ENCODE measurements at places on chromosomes 1 and 21.

DNA sequence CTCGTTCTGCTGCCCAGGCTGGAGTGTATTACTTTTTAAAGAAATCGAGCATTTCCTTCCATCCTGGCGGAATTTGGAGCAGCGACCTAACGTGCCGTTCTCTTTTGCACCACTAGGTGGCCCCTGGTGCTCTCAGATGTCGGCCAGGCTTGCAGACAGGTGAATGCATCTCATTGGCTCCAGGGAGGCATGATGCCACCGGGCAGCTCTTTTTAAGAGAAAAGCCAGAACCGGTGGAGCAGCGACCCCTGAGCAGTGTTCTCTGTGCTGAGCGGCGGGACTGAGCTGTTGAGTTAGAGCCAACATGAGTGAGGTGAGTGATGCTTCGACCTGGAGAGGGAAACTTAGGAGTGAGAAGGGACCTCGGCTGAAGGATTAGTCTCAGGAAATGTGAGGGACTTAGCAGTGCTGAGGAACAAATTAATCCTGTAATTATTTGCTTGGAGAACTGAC is at the start of gene PCP4:
Gene PCP4 (plus strand): TSS at position 241 of the 453 bp plus-strand sequence. CDS start 64 bp downstream, at position 305.
- no peak for DNase-seq

- no peak for DNase-seq
Observed at GRCh38 chr1:18279351-18280074, 171.9 kb downstream of the IGSF21 start.

DNA sequence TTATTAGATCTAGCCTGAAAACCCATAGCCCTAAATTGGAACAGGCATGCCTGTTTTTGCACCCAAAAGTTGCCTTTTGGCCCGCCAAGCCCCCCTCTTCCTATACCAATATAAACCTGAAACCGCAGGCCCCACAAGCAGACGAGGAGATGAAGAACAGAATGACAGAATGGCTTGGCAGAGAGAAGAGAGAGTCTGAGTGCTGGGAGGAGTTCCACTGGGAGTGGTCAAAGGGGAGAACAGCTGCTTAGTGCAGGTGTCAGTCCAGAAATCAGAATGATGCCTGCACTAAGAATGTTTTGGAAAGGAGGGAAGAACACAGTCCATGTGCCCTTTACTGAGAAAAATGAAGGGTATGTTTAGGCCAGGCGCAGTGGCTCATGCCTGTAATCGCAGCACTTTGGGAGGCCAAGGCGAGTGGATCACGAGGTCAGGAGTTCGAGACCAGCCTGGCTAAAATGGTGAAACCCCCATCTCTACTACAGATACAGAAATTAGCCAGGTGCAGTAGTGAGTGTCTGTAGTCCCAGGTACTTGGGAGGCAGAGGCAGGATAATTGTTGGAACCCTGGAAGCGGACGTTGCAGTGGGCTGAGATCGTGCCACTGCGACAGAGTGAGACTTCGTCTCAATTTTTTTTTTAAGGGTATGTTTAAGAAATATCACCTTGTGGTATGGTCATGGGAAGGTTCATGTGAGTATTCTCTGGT is 9.4 kb downstream of the DYRK1A start:
- no peak for DNase-seq

DNA sequence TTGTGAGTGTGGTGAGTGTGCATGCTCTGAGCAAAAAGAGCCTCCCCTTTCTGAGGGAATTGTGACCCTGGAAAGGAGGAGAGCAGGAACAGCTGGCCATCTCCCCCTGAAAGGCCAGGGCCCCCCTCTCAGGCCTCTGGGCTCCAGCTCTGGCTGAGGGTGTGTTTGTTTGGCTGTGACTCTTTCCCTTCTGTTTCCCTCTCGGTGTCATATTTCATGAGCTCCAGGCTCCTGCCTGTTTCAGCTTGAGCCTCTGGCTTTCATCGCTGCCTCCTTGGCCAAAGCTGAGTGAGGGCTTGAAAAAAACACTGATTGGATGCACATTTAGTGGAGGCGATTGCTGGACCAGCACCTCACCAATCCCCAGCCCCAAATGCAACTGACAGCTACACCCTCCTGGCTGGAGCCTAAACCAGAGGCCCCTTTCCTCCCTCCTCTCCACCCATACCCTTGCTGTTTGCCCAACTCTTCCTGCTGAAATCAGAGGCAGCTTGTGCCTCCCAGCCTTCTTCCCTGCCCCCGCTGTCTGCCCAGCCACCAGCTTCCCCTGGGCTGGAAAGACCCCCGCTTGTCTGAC is 64.1 kb downstream of the DDR2 start:
- no peak for DNase-seq

DNA sequence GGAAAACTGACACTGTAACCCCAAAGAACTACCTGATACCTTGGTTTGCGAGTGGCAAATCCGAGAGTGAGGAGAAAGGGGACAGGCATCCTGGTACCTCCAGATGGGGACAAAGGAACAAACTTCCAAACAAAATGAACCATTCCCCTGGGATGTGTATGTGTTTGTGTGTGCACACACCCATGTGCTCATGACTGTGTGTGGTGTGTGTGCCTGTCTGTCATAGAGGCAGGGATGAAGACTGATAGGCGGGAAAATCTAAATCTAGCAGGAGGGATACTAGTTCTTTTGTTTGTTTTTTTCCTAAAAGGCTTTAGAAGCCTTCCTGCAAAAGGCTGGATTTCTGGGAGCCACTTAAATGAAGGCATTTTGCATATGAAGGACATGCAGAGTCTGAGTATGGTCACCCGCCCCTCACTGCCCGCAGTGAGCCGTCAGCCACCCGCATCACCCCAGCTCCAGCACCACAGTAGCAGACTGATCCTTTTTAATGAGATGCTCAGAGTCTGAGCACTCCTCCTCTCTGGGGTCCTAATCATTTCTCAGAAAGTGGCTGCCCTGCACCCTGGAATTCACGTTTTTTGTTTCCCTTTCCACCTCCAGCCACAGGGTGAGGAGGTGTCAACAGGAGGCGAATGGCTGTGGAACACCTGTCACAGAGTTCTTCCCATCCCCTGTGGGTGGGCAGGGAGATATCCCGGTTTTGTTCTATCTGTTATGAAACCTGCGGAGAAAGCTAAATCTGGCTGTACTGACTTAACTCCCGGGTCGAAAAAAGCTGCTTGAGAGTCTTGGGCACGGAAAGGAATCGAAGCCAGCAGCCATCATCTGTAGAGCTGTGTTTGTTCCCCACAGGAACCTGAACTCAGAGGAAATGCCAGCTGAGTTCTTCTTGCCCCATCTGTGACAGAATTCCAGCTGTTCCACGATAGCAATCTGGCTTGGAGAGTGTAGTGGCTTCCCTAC is 34.9 kb downstream of the UTP25 start:
- no peak for DNase-seq

GRCh38 chr1:67945733-67946374 is 104.6 kb downstream of the DIRAS3 start:
- DNase-seq = no peak

- no peak for DNase-seq
Observed at GRCh38 chr1:74324684-74325448, 89.7 kb downstream of the TNNI3K start.

- DNase-seq = no peak
Observed at GRCh38 chr1:33454646-33455282, 17.7 kb upstream of the ZSCAN20 start.
